ENCODE measurements at places on chromosomes 5 and 9.

- DNase-seq = no peak
These were observed 271.8 kb downstream of the NNT start for GRCh38 chr5:43874772-43875171.

GRCh38 chr9:138100711-138101350, 223.2 kb downstream of the CACNA1B start:
- DNase-seq = no peak

DNA sequence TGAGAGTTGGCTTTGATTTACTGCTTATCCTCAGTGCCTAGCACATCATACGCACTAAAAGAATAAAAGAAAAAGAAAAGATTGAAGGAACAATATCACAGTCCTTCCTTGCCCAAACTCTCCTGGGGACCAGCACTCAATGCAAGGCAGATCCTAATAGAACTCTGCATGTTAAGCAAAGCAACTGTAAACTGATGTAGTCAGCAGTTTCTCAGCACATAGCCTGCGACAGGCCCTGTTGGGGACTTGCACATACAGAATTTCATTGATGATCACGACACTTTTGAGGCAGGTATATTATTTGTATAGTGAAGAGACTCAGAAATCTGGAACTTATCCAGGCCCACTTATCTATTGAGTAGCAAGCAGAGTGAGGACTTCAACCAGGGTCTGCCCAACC, 15.4 kb downstream of the NIPAL4 start:
- DNase-seq = no peak

GRCh38 chr5:171724468-171725204, 61.0 kb upstream of the SMIM23 start:
- no peak for DNase-seq

DNA sequence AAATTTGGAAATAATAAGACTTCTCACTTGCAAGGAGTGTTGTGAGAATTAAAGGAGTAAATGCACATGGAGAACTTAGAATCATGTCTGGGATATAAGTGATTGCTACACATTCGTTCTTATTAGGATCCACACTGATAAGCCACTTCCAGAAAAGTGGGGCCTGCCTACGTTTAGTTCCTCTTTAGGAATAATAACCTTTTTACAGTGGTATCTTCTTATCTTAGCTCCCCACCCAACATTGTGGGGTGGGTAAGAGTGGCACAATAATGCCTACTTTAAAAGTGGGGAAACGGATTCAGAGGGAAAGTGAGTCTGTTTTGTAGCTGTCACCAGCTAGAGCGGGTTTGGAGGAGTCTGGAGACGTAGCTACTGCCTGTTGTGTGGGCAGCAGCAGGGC, 16.0 kb downstream of the DOCK2 start:
- DNase-seq = no peak

DNA sequence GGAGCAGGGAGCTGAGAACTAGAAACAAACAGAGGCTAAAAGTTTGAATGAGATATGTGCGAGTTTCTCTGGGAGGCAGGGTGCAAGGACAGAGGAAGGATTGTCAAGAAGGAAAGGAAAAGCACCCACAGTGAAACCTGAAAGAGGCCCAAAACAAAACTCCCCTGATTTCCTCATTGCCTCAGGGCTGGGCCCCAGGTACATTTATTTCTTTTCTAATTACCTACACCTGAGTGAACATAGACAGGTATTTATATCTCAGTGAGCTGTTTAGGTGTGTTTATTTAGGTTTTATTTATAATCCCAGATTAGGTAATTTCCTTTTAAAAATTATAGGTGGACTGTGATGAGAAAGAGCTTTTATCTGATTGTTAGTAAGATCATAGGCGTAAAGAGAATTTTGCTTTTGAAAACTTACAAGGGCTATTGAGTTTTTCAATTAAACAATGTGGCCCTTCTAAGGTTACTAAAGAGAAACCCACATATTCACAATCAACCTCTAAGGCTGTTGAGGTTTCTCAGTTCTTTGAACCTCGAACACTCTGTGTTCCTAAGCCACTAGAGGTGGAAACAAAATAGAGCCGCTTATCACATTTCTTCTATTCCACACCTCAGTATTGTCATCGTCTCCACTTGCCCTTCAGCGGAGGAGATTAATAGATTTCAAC, 344.8 kb downstream of the ZNF608 start:
- no peak for DNase-seq

DNA sequence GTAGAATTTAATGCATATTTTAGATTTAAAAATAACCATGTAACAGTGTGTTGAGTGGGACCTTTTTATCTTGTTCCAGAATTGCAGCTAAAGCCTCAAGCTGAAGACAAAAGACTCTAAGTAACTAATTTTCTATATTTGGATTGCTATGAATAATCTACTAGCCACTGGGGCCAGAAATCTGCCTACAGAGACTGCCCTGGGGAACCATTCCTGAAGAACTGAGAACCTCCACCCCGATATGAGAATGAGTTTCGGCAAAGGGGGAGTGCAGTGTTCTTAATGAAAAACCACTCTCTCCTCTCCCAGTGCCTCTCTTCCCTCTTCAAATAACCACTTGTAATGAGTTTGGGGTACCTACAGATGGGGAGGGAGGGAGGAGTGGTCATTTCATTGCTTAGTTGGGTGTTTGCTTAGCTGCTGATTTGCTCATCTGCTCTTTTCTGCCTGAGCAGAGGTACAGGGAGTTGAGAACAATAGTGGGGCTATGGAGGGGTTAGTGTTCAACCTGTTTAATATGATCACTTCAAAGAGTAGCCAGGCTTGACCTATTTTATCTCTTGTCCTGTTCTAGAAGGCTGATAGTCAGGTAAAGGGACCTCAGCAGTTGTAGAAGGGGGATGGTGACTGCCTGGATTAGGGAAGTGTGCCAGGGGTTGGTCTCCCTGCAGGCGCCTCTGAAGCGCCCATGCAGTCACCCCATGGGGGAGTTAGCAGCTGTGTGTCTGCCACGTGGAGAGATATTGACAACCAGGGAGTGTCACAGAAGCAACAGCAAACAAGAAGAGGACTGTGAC, 47.7 kb downstream of the ATG10 start:
- no peak for DNase-seq

- peak; percentile 38 for DNase-seq
These were observed 1.3 kb upstream of the NIPBL start for GRCh38 chr5:36875051-36875789.

GRCh38 chr9:113888336-113888735, 12.2 kb downstream of the ZNF618 start:
- no peak for DNase-seq

- no peak for DNase-seq
These were observed 293.4 kb downstream of the EDIL3 start for GRCh38 chr5:84091127-84091799.

DNA sequence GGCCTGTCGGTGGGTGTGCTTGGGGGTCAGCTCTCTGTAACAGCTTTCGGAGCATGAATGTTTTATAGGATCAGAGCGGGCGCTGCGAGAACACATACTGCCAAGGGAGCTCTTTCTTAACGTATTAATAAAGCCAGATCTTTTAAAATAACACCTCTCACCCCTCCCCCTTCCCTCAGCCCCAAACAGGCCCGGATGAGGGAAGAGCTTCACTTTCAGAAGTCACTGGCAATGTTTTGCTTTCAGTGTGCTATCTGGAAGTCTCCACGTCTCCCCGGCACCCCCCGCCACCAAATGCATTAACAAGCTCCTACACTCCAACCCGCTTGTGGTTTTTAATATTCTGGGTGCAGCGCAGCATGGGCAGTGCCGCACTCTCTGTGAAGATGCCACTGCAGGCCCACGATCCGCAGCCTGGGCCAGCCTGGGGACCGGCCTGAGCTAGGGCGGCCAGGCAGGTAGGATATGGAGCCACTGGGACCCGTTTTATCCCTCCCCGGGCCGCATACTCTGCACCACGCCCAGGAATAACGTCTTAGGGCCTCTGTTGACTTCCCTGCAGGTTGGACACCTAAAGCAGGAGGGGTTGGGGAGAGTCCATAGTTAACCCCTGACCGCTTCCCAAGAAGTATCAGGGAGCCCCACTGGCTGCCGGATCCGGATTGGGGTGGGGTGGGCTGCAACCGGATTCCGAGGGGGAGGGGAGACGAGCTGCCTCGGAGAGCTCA, 12.6 kb downstream of the NR2F1 start:
- DNase-seq = no peak

GRCh38 chr9:19470567-19470966, 61.8 kb downstream of the ACER2 start:
- DNase-seq = no peak

- DNase-seq = no peak
These were observed 33.7 kb downstream of the SLC25A51 start for GRCh38 chr9:37870081-37870798.

- DNase-seq = no peak
These were observed 31.1 kb downstream of the OR2K2 start for GRCh38 chr9:111298731-111299598.

- no peak for DNase-seq
These were observed 755.2 kb downstream of the BRINP1 start for GRCh38 chr9:118613996-118614395.

DNA sequence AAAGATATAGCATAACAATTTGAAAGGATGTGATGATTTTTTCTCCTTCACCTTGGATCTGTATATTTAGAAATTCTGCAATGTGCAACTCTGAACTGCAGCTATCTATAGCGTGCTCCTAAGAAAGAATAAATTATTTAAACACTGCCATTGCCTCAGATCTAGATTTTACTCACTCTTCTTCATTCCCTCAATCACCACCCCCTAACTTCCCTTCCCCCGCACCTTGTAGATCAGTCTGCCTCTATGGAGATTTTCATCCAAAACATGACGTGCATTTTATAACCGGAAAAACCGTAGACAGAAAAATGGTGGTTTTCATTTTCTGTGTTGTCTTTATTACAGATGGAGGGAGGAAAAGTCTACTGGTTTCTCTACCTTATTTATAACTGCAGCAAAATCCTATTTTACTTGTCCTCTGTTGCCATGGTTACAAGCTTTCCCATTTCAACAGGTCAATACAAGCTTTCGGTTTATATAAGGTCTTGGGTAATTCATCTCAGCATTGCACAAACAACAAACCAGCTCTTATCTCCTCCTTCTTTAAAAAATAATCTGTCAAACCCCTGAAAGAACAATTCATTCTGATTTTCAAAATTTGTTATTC, 480.0 kb downstream of the TAF11L14 start:
- DNase-seq = no peak

DNA sequence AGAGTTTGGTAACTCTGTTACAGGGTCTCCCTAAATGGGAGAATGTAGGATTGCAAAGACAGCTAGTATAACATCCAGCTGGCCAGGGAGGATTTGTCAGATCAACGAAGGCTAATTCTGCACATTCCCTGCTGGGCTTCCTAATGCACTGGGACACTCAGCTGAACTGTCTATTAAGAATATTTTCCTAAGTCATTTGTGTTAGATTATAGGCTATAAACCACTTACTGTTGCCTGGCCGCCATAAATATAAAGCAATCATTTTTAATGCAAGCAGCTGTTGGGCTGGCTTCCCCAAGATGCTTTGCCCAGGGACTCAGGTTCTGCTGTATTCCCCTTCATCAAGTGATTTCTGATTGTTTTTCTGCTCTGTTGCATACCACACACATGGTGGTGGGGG, 35.3 kb upstream of the SLIT3 start:
- DNase-seq = no peak

DNA sequence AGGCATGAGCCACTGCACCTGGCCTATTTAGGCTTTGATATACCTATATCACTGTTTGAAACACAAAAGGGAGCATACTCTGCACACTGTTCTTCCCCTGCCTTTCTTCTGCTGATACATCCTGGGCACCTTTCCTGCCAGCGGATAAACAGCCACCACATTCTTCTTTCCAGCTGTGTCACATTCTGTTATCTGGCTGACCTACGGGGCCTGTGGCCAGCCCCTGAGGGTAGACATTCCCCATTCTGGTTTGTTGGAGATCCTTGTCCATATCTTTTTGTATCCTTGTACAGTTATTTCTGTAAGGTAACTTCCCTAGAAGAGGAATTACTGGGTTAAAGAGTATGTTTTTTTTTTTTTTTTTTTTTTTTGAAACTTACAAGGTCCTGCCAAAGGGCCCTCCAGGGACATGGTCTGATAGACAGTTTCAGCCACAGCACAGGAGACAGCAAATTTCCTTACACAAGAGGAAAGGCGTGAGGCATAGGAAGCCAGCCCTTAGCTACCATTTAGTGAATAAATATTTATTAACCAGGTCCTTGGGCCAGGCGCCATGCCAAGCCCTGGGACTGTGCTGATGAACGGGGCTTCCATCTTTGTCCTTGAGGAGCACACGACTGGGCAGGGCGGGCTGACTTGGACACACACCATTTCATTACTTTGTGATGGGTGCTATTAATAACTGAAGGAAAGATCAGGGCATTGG, 57.8 kb downstream of the ERGIC1 start:
- no peak for DNase-seq

DNA sequence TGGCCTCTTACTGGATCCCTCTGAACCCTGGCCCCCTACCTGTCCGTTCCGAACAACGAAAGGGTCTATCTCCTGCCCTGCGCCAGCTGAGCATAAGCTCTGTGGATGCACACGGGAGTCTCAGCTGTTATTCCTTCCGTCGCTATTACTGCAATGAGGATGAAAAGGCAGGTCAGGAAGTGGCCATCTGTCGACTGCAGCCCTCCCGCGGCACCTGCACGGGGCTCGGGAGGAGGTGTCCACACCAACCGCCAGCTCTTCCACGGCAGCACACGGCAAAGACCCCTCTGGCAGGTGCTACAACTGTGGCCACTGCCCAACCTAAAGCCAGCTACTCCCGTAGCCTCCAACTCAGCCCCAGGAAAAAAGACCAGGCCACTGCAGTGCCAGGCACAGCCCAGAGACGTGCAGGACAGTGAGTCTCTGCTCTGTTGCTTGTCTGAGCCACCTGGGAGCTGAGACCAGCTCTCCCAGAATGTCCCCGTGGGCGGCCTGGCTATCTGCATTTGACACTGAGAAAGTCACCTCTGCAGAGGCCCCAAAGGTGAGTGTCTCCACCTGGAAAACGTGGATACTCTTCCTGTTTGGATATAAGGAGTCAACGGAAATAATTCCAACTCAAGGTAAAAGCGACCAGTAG, 19.1 kb downstream of the CAMSAP1 start:
- DNase-seq = no peak

- no peak for DNase-seq
These were observed 78.1 kb downstream of the CEMIP2 start for GRCh38 chr9:71690063-71690688.

- DNase-seq = no peak
These were observed at the start of gene GOLGA2 for GRCh38 chr9:128275198-128276007. TSS of gene GOLGA2 (minus strand) at chr9:128276007. CDS start at chr9:128275976, 31 bp downstream.
